ENCODE measurements at places on chromosomes 5 and 9.
A peak's percentile ranks its signal among the peaks of the same experiment; 100 is the strongest.

- DNase-seq, result no peak
These were observed 33.9 kb upstream of the TRIO start for GRCh38 chr5:14109041-14109747.

GRCh38 chr5:94857111-94857510, 238.6 kb downstream of the SLF1 start:
- DNase-seq, result no peak

GRCh38 chr9:18623221-18624079, 149.5 kb downstream of the ADAMTSL1 start:
- no peak for DNase-seq

DNA sequence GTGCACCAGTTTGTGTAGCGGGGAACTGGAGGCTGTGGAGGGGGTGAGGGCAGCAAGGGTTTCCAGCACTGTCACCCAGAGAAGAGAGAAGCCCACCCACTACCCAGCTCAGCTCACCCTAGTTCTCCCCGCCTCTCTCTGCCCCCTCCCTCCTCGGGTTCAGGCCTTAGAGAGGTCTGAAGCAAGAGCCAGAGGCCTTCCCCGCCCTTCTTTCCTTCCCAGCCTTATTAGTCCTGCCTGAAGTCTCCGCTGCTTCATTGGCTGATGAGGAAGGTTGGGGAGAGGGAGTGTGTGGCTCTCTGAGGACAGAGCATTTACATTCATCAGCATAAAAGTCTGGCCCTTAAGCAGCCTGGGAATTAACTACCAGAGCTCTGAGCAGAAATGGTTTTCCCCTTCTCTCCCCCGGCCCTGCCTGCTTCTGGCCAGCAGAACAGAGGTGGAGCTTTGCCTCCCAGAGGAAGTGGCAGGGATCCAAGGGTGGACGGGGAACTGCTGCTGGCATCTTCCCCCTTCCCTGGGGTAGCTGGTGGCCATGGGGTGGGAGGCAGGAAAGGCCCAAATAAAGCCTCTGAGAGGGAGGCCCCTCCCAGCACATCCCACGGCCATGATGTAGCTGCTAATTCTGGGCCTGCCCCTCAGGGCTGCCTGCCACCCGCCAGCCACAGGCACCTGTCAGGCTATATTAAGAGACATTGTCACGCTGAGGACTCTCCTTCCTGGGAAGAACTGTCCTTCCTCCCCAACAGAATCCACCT, 4.1 kb downstream of the DNAJB5 start:
- peak; percentile 24 for DNase-seq

- no peak for DNase-seq
These were observed 124.7 kb downstream of the PALM2AKAP2 start for GRCh38 chr9:109904666-109905065.

GRCh38 chr5:87404359-87404758, 8.4 kb downstream of the CCNH start:
- DNase-seq, result no peak

Data from hippocampal formation (tissue), 2 donors.